Activated naive CD8-positive, alpha-beta T cell treated with anti-CD3 and anti-CD28 coated beads, Interleukin-2, amount 10 ng/mL, durations not matched to agents 7 days and 5 days (primary cell): ENCODE measurements at places on chromosomes 1 and 21. TPM values are rescaled to one million over a fixed set of nuclear protein-coding genes. Genes with fewer than 3 reads are reported as not detected.
A peak's percentile ranks its signal among the peaks of the same experiment; 100 is the strongest.

- H3K36me3 ChIP-seq: peaks cover 5% of the 10 kb centered on the region
- H3K4me1 ChIP-seq: peaks cover 7% of the 10 kb centered on the region
- no peaks in the 10 kb centered on the region for H3K27me3 ChIP-seq
- no peak overlapping the region for H3K27ac ChIP-seq
These were observed 118.1 kb upstream of the PPP2R5A start for GRCh38 chr1:212167098-212167497.

DNA sequence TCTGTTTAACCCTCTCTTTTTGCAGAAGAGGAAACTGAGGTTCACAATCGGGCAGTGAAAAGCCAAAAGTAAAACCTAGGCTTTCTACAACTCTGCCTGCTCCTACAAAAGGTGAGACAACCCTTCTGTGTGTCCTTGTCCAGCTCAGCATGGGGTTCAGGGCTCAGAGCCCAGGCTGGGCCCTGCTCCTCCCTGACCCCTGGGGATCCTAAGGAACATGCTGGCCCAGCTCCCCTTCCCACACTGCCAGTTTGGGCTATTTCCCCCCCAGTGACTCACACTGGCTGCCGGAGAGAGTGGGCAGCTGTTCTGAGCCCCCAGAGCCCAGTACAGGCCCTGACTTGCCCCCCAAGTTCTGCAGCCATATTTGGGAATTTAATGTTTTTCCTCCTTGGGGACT is 8.9 kb downstream of the FAM229A start:
- peaks cover 25% of the 10 kb centered on the region for H3K4me1 ChIP-seq
- peaks cover 3% of the 10 kb centered on the region for H3K27me3 ChIP-seq
- H3K27ac ChIP-seq: no peak overlapping the region
- no peak overlapping the region for H3K4me3 ChIP-seq
- peaks cover 5% of the 10 kb centered on the region for H3K36me3 ChIP-seq
- DNase-seq: no peak

- H3K27me3 ChIP-seq: no peaks in the 10 kb centered on the region
- DNase-seq: no peak
- peaks cover 3% of the 10 kb centered on the region for H3K36me3 ChIP-seq
- H3K27ac ChIP-seq: no peak overlapping the region
These were observed 117.7 kb downstream of the EIF4G3 start for GRCh38 chr1:21059021-21059420.

DNA sequence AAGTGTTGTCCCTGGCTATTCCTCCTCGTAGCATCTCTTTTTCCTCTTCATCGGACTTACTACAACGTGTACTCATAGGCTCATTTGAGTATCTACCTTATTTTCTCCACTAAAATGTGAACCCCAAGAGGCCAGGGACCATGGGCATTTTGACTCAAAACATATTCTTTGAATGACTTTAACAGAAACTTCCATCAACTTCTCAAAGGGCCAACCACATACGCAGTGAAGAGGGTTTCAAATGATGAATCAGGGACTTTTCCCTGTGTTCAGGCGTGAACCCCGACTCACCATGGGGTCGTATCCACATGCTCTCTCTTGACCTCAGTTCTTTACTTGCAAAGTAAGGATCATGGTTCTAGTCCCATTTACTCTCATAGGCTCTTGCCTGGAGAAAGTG is 20.2 kb upstream of the GPR137B start:
- peaks cover 15% of the 10 kb centered on the region for H3K27me3 ChIP-seq
- H3K4me3 ChIP-seq: no peak overlapping the region
- no peak for DNase-seq
- peaks cover 21% of the 10 kb centered on the region for H3K4me1 ChIP-seq
- no peaks in the 10 kb centered on the region for H3K36me3 ChIP-seq

DNA sequence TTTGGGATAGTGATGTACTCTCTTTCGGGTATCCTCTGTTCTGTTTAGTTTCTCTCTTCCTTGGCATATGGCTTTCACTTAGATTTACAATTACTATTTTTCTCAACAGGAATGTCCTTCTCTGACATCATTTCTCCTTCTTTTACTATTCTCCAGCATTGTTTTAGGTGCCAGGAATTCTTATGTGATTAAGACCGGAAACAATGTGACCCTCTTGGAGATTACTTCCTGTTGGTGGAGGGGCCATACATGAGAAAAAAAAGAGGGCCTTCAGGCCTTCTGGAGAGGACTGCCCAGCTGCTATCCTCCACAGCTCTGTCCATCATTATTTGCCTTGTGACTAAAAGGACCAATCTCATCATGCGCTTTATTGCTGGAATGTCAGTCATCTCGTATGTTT is 50.4 kb upstream of the ADAMTS5 start:
- H3K4me1 ChIP-seq: no peaks in the 10 kb centered on the region
- no peak overlapping the region for H3K27ac ChIP-seq
- DNase-seq: no peak

GRCh38 chr1:226125831-226126230 is 60.7 kb downstream of the ACBD3 start:
- H3K36me3 ChIP-seq: no peaks in the 10 kb centered on the region
- H3K27ac ChIP-seq: no peak overlapping the region
- peak; percentile 28 for DNase-seq
- H3K27me3 ChIP-seq: peaks cover 6% of the 10 kb centered on the region
- peaks cover 15% of the 10 kb centered on the region for H3K4me1 ChIP-seq
- H3K4me3 ChIP-seq: no peak overlapping the region

DNA sequence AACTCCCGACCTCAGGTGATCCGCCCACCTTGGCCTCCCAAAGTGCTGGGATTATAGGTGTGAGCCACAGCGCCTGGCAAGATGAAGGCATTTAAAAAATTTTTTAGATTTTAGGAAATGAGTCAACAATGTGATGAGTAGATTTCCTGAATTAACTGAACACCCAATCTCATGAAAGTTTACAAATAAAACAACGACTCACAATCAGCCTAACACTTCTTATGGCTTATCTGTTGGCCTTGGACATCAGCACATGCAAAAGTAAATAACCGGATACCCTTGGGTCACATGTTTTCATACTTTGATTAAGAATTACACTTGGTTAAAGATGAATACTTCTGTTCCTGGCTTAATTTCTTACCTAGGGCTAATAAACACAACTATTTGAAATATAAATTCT is 3.0 kb downstream of the GNG12 start:
- no peak overlapping the region for H3K27ac ChIP-seq
- H3K36me3 ChIP-seq: no peaks in the 10 kb centered on the region
- H3K27me3 ChIP-seq: peaks cover 56% of the 10 kb centered on the region
- no peak overlapping the region for H3K4me3 ChIP-seq

DNA sequence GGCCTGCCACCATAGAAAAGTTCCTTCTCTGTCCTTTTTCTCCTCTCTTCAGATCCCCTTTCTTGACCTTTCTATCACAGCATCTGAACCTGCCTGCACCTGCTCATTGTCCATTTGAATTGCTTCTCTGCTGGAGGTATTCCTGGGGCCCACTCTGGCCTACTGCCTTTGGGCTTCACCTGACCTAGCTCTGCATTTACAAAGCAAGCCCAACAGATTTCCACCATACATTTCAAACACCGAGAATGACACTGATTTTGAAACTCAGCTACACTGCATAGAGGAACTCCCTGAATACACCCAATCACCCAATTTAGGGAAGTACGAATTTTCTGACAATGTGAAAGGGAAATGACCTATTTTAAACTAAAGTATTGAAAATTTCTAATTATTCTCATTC is 284.5 kb upstream of the USP25 start:
- H3K4me3 ChIP-seq: no peak overlapping the region
- no peak for DNase-seq
- H3K27me3 ChIP-seq: no peaks in the 10 kb centered on the region
- H3K4me1 ChIP-seq: peaks cover 1% of the 10 kb centered on the region
- H3K36me3 ChIP-seq: no peaks in the 10 kb centered on the region

DNA sequence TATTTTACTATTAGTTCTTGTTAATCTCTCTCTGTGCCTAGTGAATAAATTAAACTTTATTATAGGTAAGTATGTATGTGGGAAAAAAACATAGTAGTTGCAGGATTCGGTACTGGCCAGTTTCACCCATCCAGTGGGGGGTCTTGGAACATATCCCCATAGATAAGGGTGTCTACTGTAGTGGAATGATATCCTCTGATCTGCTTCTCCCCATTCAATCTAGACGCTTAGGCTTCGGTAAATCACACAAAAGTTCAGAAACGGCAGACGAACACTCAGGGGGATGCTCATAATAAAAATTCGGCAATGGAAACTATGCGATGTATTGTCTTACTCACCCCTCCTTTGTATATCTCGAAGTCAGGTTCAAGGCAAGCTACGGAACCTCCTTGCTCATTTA is 232.9 kb upstream of the COA6 start:
- no peaks in the 10 kb centered on the region for H3K4me1 ChIP-seq
- H3K27ac ChIP-seq: no peak overlapping the region
- no peaks in the 10 kb centered on the region for H3K36me3 ChIP-seq
- no peak overlapping the region for H3K4me3 ChIP-seq
- DNase-seq: no peak

GRCh38 chr21:41664881-41665765 is 101.7 kb downstream of the RIPK4 start:
- no peak for DNase-seq
- no peak overlapping the region for H3K27ac ChIP-seq
- peaks cover 17% of the 10 kb centered on the region for H3K27me3 ChIP-seq
- H3K4me1 ChIP-seq: no peaks in the 10 kb centered on the region

Gene TNFRSF1B
- total RNA-seq: 246 TPM

Gene NID1
- total RNA-seq: 0.14 TPM

Gene ZFP69B
- 5.2 TPM for total RNA-seq

Gene HSF2BP
- total RNA-seq: 0.31 TPM

Gene TIAM1
- 21.8 TPM for total RNA-seq

Gene TMEM35B
- total RNA-seq: 38.0 TPM
